ENCODE measurements at places on chromosomes 6 and 20.

DNA sequence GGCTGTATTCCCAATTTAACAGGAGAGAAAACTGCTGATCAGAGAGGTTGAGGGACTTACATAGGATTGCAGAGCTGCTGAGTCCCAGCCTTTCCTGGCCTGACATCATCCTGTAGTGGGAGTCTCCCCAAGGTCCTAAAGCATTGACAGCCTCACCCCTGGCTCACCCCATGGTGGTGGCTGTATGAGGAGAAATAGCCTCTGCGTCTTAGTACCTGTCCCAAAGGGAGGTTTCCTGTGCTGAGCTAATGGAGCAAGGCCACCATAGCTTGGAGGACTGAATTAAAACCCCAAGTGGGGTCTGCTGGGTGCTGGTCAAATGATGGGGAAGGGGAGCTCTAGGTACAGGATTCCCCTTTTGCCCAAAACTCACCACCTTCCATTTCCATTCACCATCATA is 525.1 kb downstream of the CDH26 start:
- DNase-seq, result no peak

- DNase-seq, result no peak
Observed at GRCh38 chr20:58512808-58513552, 2.2 kb downstream of the APCDD1L start.

DNA sequence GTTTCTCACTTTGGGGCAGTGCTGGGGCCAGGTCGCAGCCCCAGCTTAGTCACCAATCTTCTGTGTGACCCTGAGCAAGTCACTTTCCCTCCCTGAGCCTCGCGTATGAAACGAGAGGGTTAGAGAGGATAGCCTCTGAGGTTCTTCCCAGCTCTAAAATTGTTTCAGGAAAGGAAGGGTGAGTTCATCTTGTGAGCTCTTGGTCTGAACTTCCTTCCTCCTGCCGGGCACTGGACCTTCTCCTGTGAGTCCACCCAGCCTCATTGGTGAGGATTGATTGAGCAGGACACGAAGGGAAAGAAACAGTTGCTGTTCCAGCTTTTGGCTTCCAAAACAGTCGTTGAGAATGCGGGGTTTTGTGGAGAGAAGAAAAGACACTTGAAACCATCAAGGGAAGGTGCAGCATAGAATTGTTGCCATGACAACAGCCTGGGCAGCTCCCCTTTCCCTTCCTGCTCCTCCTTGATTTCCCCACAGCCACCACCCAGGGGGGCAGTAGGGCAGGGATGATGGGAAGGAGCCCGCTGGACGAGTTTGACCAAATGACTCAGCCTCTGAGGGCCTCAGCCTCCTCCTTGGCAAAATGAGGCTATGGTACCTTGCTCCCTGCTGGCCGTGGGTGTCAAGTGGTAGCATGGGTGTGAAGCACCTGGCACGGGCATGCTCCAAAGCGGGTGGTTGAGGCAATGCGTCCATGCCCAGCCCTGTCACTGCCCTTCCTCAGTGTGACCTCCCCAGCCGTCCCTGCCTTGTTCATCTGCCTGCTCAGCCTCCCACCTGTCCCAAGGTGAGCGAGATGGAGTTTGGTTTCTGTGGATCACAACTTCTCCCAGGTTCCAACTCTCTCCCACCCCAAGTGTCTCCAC is 107.8 kb downstream of the CDC5L start:
- no peak for DNase-seq

- no peak for DNase-seq
Observed at GRCh38 chr6:20154753-20155152, 57.5 kb downstream of the MBOAT1 start.
